ENCODE measurements at places on chromosomes 12 and 14.

- DNase-seq = no peak
These were observed 19.8 kb downstream of the VASH1 start for GRCh38 chr14:76780875-76781647.

GRCh38 chr12:31471823-31472222 lies 119.1 kb downstream of the DENND5B start:
- DNase-seq = no peak

- DNase-seq = no peak
These were observed 397.1 kb upstream of the DCN start for GRCh38 chr12:91579516-91580263.

- no peak for DNase-seq
These were observed 18.0 kb upstream of the APPL2 start for GRCh38 chr12:105253866-105254513.

DNA sequence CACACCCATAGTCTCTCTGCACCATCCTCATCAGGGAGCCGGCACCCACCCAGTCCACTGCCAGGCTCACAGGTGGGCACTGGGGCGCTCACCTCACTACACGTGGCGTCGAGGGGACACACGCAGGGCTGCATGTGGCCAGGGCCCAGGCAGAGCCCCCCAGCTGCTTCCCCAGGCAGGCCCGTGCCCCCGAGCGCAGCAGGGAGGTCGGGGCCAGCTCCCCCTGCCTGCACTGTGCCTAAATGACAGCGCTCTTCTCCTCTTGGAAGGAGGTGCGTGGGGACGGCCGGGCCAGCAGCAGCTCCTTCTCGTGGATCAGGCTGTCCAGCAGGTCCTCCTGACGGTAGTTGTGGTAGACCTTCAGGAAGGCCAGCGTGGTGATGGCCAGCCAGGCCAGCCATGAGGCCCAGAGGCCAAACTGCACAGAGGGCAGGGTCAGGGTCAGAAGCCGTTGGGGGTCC lies 11.3 kb downstream of the TMEM179 start:
- DNase-seq = no peak

- no peak for DNase-seq
These were observed 44.9 kb downstream of the KRT80 start for GRCh38 chr12:52146822-52147366.

GRCh38 chr12:114799574-114800487 lies 115.9 kb upstream of the TBX3 start:
- DNase-seq = no peak

DNA sequence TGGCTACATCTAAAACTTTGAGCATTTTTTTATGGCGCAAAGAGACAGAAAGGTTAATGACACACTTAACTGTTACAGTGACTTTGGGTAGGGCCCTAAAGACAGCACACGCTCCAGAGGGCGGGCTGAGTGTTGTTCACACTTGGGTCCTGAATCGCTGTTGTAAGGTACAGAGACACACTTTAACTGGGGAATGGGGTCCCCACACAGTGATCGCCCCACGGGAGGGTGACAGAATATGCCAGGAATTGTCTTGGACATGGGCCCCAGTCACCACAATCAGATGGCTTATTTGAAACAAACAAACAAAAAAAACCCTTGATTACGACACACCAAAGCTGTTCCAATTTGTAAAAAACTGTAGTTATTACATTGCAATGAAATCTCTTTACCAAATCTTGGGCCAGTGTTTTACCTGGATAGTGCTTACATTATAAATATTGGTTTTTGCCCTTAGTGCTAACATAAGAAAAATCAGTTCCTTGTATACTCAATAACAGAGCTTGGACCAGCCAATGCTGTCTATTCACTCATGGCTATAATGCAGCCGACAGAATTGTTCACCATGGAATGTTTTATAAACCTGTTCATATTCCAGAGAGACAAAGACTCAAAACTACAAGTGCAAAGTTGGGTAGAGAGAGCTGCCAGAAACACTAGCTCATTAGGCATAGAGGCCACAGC lies 28.3 kb downstream of the KCTD10 start:
- DNase-seq = no peak

DNA sequence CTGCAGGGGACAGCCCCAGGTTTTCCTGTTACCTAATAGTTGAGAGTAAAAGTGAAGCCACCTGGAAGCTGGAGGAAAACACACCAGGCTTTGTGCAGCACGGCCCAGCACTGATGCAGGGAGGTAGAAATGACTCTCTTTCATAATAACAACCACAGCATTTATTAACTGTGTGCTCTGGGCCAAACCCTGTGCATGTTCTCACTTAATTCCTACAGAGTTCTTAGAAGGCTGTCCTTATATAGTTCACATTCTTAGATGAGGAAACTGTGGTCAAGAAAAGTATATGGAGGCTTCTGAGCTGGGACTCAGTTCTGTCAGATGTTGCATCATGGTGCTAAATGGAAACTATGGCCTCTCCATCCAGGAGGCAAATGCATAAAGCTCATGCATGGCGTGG lies 100.0 kb downstream of the PAPOLA start:
- DNase-seq = no peak

- peak; percentile 8 for DNase-seq
These were observed 1.1 kb downstream of the ATXN2 start for GRCh38 chr12:111597831-111598636.

DNA sequence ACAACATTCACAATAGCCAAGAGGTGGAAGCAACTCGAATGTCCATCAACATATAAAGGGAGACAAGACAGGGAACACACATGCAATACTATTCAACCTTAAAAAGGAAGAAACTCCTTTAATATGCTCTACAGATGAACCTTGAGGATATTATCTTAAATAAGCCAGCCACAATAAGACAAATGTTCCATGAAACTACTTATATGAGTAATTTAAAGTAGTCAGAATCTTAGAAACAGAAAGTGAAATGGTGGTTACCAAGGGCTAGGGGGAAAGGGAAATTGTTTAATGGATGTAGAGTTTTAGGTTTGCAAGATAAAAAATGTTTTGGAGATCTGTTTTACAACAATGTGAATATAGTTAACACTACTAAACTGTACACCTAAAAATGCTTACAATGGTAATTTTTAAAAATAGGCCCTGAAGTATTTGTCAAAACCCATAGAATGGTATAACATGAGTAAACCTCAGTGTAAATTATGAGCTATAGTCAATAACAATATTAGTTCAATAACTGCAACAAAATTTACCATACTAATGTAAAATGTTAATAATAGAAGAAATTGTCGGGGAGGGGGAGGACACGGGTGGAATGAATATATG lies 71.1 kb downstream of the EGLN3 start:
- DNase-seq = no peak

DNA sequence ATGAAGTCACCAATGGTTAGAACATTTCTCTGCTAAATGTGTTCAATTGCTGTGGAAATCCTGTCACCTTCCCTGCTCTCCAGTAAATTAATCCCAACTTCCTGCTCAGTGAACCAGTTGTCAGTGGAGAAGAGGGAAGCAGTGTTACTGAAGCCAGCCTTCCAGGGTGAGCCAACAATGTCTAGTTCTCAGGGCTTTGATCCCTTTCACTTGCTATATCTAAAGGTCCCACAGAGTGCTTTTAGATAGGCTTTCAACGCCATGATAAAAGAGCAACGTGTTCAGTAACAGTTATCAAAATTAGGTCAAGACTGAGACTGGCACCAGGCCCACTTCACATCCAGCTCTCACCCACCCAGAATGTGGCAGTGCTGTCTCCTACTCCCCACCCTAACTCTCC lies 139.7 kb downstream of the KCNH5 start:
- DNase-seq = no peak

- DNase-seq = no peak
These were observed 312 bp downstream of the CDCA3 start for GRCh38 chr12:6850796-6851152.

DNA sequence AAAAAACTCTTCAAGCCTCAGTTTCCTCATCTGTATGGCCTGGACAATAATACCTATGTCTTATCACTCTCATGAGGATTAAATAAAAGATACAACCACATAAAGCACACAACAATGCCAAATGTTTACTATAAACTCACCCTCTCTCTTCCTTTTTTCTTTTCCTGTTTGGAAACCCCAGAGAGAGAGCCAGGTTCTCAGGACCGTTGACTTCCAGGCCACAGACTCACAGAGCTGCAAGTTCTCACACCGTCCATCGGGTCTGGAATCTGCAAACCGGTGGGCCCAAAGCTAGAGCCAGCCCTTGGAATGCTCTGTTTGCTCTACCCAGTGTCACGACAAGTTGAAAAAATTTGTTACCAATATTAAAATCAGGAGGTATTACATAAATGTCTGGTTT lies 4.6 kb upstream of the CD4 start:
- DNase-seq = no peak

DNA sequence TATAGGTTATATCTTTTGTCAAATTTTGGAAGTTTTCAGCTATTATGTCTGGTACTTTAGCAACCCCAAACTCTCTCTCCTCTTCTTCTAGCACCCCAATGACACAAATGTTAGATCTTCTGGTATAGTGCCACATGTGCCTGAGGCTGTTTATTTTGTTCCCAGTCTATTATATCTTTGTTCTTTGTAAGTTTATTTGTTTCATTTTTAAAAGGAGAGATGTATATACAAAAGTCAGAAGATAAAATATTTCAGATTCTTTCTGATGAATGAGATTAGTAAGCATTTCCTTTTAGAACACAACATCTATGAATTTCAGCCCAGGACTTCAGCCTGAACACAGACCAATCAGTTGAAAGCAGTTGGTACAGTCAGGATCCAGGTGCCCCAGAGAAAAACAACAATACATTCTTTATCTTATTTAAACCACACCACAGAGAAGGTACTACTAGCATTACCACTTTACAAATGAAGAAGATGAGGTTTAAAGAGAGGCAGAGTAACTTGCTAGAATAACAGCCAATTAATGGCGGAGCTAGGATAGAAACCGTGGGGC lies 114.1 kb upstream of the BTG1 start:
- no peak for DNase-seq

GRCh38 chr12:124039276-124039675 lies 66.3 kb downstream of the ZNF664 start:
- no peak for DNase-seq

DNA sequence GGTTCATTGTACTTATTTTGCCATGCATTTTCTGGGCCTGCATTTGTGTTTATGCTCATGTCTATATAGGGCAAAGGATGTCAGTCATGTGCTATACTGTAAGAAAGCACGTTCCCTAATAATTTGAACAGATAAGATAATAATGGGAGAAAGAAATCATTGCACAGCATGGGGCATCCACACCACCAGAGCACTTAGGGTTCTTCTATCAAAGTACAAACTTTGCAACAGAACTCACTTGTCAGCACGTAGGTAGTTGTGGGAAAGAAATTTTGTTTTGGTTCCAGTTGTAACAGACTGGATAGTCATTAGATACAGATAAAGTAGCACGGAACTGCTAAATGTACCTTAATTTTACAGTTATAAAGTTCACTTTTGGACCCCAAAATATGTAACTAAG lies 10.1 kb downstream of the PPP1CC start:
- no peak for DNase-seq

DNA sequence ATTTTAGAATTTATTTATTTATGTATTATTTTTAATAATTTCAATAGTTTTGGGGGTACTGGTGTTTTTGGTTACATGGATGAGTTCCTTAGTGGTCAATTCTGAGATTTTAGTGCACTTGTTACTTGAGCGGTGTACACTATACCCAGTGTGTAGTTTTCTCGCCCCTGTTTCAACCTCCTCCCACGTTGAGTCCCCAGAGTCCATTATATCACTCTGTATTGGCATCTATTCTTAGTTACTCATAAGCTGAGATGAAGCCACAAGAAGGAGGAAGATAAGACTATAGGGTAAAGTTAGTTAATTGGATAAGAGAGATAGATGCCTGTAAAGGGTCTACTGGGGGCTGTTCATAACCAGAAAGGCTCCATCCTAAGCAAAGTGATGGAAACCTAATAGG lies 4.0 kb downstream of the C1S start:
- DNase-seq = no peak

- no peak for DNase-seq
These were observed 1.8 kb upstream of the ZNF839 start for GRCh38 chr14:102317564-102318248.

DNA sequence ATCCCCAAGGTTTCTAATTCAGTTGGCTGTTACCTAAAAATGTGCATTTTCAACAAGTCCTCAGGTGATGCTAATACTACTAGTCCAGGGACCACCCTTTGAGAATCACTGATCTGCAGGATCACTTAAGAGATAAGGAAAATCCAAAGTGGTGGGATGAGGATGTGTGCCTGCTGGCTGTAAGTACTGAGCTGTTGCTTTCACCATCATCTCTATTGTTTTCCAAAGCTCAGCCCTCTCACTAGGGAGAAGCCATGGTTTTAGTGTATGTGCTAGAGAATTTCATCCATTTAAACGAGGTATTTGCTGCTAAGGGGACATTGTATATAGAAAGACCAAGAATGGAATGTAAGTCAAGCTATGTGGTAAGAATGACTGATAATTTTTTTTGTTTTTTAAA lies 202.3 kb downstream of the KIF21A start:
- DNase-seq = no peak

DNA sequence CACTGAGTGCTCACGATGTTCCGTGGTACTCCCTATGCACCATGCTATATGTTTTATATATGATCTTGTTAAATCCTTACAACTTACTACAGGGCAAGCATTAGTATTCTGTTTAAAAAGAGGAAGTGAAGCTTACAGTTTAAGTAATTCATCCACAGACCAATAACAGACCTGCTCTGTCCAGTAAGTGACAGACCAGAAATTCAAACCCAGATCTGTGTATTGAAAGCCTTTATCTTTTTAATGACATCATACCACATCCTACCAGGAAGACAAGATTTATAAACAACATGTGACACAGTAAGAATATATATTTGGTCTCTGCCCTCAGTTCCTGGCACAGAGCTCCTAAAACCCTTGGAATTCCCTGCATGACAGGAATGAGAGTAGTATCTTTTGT lies 206.5 kb downstream of the STXBP6 start:
- DNase-seq = no peak

DNA sequence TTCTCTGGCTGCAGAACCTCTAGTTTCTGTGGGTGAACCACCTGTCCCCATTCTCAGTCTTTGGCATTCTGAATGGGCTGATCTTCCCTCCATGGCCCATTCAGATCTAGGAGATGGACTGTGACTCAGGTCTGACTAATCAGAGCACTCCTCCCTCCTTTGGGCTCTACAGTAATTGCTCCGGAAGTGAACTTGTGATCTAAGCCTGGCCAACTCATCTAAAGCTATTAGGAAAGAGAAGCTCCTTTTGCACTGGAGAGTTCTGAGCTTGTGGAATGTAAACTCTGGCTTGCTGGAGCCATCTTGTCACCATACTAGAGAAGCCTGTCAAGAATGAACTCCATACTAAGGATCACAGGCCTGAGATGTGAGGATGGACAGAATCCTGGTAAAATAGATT lies 168.2 kb downstream of the SUDS3 start:
- no peak for DNase-seq

- no peak for DNase-seq
These were observed 1.0 kb downstream of the TUNAR start for GRCh38 chr14:95877633-95878032.

DNA sequence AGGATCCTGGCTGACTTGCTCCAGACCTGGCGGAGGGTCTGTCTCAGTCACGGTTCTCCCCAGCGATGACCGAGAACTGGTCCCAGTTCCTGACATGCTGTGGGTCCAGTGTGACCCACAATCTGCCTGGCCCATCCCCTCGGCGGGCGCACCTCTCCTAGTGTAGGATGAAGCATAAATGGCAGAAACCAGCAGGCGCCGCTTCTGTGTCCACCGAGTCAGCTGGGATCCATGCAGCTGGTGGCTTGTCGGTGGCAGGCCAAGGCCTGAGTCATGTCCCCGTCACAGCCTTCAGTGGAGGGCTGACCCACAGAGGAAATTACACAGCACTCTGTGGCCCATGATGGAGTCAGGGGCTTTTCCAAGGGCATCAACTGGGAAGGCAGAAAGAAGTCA lies 38.5 kb downstream of the NFKBIA start:
- DNase-seq = no peak

GRCh38 chr12:79378496-79378895 lies 312.3 kb downstream of the PAWR start:
- no peak for DNase-seq
